ENCODE measurements at places on chromosomes 16 and 17. TPM values are rescaled to one million over a fixed set of nuclear protein-coding genes. Genes with fewer than 3 reads are reported as not detected.

DNA sequence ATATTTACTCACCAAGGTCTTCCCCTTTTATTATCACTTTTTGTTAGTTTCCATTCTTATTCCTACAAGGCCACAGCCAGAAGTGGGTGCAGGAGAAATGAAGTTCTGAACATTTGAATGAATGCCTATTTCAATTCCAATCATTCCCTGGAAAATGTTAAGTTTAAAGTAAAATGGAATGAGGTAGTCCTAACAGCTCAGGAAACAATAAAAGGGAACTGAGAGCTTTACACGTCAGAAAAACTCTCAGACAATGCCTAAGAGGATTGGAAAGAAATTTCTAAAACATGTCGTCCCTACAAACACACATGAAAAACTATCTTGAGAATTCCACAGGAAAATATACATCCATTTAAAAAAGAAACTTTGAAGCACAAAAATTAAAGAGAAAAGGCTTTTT is 238.8 kb downstream of the STX8 start:
- DNase-seq = no peak

BCO1 gene
- polyA plus RNA-seq = 0.84 TPM

DNA sequence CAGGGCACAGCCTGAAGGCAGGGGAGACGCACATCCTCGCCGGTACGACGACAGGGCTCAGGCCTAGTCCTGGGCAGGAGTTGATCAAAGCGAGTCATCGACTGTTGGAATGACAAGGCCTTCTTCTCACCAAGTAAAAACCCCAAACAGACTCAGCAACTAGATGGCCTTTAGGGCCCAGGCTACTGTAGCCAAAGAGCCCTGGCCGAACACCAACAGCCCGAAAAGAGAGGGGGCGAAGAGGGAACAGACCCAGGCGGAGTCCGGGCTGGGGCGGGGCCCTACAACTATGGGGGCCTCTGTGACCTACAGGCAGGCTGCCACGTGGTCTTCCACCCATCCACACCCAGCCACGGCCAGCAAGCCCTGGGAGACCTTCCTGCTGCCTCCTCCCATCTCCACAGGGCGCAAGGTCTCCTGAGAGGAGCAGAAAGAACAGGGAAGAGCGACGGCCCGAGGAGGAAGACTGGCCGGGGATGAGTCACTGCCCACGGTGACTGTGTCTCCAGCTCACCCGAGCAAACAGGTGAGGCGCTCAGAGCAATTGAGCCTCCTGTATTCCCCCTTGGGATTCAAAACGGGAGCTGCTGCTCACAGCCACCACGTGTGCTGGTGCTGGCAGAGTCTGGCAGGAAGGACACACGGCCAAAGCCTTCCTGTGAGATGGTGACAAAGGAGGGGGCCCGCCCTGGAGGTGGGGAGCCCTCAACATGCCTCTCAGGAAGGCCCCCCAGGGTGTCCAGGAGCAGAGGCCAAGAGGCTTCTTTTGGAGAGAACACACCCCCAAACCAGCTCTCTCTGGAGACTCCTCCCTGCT is 17.7 kb downstream of the SLC16A3 start:
- DNase-seq = no peak

GRCh38 chr17:7745748-7746470 is 28.4 kb downstream of the DNAH2 start:
- no peak for DNase-seq

- DNase-seq = no peak
These were observed 102.6 kb upstream of the HS3ST3A1 start for GRCh38 chr17:13704333-13704732.

GRCh38 chr17:55062921-55063320 is 94.4 kb downstream of the STXBP4 start:
- DNase-seq = no peak

DNA sequence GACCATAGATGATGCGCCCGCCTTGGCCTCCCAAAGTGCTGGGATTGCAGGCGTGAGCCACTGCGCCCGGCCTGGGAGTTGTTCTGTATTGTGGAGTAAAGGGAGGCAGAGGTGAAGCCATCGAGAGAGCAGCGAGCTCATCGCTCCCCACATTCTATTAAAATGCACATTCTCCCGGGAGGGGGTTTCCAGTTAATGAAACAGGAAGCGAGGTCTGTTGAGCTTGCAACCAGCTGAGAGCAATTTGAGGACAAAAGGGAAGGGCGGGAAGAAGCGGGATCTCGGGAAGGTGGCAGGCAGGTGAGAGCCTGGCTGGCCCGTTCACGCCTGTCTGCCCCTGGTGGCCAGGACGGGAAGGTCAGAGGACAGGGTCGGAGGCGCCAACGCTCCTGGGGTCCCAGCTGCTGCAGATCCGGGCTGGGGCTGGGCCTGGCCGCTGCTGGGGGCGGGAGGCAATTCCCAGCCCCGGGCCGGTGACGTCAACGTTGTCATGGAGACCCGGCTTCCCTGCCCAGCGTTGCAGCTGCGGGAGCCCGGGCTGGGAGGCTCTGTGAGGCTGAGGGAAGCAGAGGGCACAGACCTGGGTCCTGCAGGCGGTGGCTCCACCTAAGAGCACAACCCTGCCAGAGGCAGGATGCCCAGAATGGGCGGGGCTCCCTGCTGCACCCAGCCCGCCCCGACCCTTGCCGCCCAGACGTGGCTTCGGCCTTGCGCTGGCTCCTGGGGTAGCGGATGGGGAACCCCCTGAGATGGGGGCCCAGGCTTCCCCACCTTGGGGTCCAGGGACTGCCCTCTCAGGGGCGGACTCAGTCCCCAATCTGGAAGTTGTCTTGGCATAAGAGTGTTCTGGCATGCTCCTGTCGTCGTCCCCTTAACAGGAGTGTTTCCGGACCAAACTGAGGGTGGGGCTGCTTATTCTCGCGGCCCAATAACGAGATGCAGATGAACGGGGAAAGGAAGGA is 48.7 kb upstream of the PLCG2 start:
- peak; percentile 86 for DNase-seq

USP43 gene
- 3.7 TPM for polyA plus RNA-seq

DNA sequence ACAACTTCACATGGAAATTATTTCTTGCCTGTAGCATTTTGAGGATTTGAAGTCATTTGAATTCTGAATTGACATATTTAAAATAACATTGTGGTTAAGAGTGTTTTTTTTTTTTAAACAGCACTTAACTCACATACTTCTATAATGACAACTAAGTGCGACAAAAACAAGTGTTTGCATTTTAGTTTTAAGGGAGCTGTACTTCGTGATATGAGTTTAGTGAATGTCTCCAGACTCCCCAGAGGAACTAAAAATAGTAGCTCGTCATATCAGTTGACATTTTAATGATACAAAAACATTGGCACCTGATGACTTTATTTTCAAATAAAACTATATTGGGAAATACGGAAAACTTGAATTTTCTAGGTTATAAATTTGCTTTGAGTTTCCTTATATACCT is 389.6 kb upstream of the MON1B start:
- no peak for DNase-seq

- DNase-seq = no peak
These were observed 13.2 kb downstream of the GLIS2 start for GRCh38 chr16:4328782-4329775.

CWC25 gene
- polyA plus RNA-seq = 29.6 TPM

GRCh38 chr17:75367312-75367711 is 38.2 kb downstream of the GRB2 start:
- no peak for DNase-seq

- DNase-seq = no peak
These were observed 18.6 kb downstream of the C1QTNF1 start for GRCh38 chr17:79042421-79043190.

DNA sequence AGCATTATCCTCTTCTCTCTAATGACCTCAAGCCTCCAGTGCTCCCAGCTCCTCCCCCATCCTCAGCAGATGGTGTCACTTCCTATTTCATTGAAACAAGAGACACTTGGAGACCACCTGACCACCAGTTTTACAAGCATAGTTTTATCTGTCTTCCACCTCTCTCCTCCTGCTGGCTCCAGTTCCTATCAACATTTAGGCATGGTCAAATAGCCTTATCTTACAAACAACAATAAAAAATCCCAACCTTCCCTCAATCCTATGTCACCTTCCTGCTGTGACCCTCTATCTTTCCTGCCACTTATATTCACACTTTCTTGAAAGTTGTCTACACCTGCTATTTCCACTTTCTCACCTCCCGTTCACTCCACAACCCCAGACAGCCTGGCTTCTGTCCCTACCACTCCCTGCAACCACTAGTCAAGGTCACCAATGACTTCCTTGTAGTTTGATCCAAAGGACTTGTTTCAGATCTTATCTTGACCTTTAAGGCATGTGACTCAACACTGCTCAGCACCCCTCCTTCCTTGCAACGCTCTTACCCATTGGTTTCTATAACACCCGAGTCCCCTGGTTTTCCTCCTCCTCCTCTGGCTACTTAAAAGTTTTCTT is 4.3 kb upstream of the NTN1 start:
- no peak for DNase-seq

SEPTIN12 gene
- 0.19 TPM for polyA plus RNA-seq

UTS2R gene
- not detected for polyA plus RNA-seq

EVI2B gene
- 3.6 TPM for polyA plus RNA-seq

- no peak for DNase-seq
These were observed 161.2 kb downstream of the MRTFB start for GRCh38 chr16:14232106-14232864.

DNA sequence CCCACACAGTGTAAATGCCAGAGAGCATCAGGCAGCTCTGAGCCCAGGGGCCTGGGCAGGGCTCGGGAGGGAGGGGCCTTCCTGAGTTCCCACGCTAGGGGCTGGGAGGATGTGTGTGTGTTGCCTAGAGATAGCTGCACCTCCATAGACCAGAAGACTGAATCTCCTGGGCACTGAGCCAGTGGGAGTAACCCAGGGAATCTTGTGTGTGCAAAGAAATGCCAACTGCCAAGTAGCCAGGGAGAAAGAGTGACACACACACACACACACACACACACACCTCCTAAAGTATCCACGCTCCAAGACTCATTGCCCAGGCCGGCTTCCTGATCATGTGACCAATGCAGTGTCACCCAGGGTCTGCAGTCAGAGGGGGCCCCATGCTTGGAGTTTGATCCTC is 166.2 kb upstream of the RPL38 start:
- peak; percentile 16 for DNase-seq

DNA sequence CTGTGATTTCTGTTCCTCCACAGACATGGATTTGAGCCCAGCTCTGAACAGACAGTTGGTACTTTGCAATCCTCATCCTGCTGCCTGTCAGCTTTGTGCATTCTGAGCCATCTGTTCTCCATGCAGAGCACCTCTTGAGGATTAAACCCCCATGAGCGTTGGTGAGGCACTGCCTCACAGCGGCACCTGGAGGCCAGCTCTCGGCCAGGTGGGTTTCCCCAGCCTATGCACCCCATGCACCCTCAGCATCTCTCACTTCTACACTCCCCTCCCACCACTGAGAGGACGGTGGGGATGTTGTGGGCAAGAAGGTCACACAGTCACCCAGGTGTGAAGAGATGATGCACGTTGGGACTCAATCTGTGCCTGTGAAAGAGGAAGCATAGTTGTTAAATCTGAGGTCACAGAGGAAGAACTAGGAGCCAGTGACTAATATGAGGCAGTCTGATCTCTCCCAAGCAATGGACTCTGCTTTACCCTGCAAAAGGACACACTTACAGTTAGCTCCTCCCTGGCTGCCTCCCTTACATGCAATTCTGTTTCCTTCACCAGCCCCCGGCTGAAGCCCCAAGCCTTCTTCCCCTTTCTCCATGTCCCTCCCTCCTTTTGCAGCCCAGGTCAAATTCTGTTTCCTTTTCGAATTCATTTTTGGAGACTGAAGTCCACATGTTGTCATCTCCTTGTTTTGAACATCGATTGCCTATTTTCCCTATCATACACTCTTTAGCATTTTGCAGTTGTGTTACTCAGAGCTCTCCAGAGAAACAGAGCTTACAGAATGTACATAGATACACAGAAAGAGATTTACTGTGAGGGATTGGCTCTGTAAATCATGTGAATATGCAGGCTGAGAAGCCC is 58.5 kb downstream of the HS3ST3B1 start:
- DNase-seq = no peak

NCBP3 gene
- polyA plus RNA-seq = 98.5 TPM

DNA sequence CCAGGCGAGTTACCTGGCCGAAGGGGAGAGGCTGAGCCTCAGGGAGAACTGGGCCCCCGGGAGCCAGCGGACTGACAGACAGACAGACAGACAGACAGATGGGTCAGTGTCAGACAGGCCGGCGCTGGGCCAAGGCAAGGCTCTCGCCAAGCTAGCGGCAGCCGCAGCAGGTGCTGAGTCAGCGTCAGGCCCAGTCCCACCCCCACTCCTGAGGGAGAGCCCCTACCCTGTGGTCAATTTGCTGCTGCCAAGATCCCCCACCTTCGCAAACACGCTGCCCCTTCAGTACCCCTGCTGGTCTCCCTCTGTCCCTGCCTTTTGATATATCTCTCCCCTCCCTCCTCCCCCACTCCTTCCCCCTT is 1.5 kb downstream of the FGF11 start:
- DNase-seq = no peak

- peak; percentile 89 for DNase-seq
These were observed at the start of gene ZNHIT3 for GRCh38 chr17:36486204-36487194. Gene ZNHIT3 (plus strand): TSS chr17:36486681. CDS start chr17:36486700, 19 bp downstream.

GRCh38 chr16:79613009-79613408 is 12.5 kb upstream of the MAF start:
- no peak for DNase-seq

DNA sequence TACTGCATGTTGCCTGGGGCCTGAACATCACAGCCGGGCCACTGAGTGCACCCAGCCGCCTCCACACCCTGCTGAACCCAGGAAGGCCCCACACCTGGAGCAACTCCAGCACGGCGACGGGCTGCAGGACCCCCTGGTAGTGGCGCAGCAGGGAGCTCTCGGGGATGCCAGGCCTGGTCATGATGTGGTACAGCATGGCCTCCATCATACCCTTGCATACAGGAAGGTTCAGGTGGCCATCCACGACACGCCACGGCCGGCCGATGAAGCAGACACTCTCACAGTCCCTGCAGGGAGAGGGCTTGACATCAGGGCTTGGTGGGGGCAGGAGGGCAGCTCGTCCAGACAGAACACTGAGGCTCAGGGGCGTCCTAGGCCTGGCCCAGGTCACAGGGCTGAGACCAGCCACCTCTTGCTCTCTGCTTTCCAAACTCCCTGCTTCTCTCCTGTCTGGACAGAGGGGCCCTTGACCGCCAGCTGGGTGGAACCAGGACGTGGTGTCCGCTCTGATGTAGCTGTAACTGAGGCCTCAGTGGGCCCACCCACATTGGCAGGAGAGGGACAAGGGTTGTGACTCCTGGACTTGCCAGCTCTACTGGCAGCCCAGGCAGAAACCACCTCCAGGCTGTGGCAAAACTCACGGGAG is 60.3 kb downstream of the IL21R start:
- DNase-seq = no peak

GRCh38 chr17:65163990-65164495 is 26.9 kb downstream of the RGS9 start:
- no peak for DNase-seq

- no peak for DNase-seq
These were observed 18.2 kb downstream of the WFDC1 start for GRCh38 chr16:84312783-84313382.

DNA sequence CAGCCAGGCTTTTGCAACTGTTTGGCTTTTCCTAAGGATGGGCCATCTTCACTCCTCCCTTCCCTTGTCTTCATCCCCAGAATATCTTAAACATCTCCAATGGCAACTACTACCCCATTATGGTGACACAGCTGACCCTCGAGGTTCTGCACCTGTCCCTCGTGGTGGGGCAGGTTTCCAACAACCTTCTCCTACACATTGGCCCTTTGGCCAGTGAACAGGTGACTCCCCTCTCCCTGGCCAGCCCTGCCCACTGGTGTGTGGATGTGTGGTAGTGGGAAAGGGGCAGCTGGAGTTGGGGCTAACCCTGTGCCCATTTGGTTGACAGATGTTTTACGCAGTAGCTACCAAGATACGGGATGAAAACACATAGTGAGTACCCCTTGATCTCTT is 4.7 kb downstream of the TMEM106A start:
- DNase-seq = no peak

GRCh38 chr16:84848986-84849634 is 29.3 kb downstream of the CRISPLD2 start:
- no peak for DNase-seq

CEP20 gene
- 46.3 TPM for polyA plus RNA-seq
